ENCODE measurements at places on chromosomes 1 and 21.

DNA sequence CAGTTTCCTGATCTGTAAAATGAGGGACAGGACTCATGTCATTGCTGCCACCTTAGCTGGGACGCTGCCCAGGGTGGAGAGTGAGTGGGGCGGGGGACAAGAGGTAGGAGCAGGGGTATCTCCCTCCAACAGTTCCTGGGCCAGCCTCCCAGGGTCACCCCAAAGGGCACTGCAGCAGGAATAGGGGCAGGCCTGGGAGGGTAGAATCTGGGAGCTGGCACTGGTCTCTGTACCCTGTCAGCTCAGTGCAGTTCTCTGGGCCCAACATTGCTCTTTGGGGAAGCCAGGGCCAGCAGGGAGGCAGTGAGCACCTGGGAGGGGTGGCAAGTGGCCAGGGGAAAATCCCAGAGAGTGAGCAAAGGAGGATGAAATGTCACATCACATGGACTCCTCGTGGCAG, 55.8 kb downstream of the ELK4 start:
- DNase-seq = no peak

GRCh38 chr1:173113015-173113741, 62.4 kb upstream of the TNFSF18 start:
- DNase-seq = no peak

GRCh38 chr1:200866521-200866920, 6.3 kb upstream of the GPR25 start:
- DNase-seq = peak; percentile 65

GRCh38 chr1:180188684-180189175, 34.1 kb downstream of the QSOX1 start:
- DNase-seq = no peak
